ENCODE measurements at places on chromosomes 3 and 15.

DNA sequence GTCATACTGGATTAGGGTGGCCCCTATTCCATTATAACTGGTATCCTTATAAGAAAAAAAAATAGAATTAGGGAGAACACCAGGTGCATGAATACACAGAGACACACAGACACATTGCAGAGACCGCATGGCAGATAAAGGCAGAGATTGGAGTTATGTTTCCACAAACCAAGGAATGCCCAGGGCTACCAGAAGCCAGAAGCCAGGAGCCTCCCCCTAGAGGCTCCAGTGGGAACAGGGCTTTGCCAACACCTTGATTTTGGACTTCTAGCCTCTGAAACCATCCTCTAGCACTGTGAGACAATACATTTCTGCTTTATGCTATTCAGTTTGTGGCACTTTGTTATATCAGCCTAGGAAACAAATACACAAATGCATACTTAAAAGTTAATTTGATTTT is 10.4 kb downstream of the GOLM2 start:
- DNase-seq, result peak; percentile 75

- DNase-seq, result no peak
Observed at GRCh38 chr3:134059035-134059601, 29.4 kb upstream of the SLCO2A1 start.

DNA sequence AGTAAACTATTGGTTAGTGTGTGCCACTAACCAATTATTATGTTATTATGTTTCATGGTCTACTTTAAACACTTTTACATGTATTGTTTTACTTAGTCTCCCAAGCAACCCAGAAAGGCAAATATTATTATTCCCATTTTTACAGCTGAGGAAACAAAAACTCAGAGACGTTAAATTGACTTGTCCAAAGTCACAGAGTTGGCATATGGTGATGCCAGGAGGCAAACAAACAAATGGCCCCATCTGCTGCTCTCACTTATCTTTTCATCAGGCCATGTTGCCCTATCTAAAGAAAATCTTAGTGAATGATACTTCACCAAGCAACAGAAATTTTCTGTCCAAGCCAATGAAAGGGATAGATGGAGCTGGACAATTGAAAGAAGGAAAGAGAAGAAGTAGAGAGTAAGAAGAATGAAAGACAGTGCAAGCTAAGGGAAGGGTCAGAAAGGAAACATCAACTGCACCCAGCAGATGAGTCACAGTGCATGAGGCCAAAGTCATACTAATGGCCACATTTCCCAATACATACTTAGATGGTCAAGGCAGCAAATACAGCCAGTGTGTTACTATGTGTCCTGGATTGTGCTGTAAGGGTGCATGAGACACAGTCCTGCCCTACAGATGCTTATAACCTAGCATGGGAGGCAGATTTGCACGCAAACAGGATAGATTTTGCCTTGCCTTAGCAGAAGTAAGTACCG is 266.9 kb downstream of the KCNMB2 start:
- DNase-seq, result no peak

DNA sequence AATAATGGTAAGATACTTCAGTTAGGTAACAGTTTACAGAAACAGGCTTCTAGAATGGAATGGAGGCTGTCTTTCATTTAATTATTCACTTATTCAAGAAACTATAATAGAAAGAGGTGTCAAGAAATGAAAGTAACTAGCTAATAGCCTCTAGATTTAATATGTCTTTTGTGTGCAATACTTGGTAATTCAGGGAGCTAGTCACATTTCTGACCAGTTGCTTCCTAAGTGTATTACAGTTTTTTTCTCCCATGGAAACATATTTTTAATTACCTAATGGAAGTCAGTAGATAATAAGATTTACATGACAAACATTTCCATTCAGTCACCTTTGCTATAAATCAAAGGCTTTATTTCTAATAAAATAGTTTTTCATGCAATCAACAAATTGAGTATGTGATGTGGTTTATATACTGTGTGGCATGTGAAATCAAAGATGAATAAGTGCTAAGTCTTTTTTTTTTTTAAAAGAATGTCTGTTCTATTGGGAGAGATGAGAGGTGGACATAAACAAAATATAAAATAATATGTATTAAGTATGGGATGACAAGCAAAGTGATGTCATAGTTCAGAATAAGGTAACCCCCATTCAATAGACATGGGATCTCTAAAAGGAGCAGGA is 985.7 kb downstream of the SQOR start:
- no peak for DNase-seq

DNA sequence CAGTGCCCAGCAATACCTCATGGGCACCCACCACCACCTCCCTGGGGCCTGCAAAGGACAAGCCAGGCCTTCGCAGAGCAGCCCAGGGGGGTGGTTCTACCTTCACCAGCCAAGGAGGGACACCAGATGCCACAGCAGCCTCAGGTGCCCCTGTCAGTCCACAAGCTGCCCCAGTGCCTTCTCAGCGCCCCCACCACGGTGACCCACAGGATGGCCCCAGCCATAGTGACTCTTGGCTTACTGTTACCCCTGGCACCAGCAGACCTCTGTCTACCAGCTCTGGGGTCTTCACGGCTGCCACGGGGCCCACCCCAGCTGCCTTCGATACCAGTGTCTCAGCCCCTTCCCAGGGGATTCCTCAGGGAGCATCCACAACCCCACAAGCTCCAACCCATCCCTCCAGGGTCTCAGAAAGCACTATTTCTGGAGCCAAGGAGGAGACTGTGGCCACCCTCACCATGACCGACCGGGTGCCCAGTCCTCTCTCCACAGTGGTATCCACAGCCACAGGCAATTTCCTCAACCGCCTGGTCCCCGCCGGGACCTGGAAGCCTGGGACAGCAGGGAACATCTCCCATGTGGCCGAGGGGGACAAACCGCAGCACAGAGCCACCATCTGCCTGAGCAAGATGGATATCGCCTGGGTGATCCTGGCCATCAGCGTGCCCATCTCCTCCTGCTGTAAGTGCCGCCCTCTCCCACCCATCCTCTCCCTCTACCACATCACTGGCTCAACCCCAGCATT is 19.2 kb upstream of the BFSP2 start:
- DNase-seq, result no peak

DNA sequence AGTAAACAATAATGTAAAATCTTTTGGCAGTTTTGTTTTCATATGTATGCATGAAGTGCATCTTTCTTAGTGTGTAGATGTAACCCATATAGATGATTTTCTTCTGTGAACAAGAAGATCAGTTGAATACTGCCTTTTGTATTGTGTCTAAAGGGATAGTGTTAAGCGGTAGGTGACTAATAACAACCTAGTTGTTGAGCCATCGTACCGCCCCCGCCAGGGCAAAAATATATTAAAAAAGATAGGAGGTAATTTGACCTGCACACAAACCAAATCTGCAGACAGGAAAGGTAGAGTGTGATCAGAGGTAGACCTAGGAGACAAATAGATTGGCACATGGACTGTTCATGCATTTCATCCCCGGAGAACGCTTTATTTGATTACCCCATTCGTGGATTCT is 3.3 kb upstream of the GMNC start:
- no peak for DNase-seq

- DNase-seq, result no peak
Observed at GRCh38 chr15:85424154-85424553, 43.8 kb downstream of the AKAP13 start.

- no peak for DNase-seq
Observed at GRCh38 chr15:95486224-95486623, 844.3 kb upstream of the NR2F2 start.

GRCh38 chr15:91338766-91339165 is 238.7 kb downstream of the SV2B start:
- DNase-seq, result peak; percentile 30

DNA sequence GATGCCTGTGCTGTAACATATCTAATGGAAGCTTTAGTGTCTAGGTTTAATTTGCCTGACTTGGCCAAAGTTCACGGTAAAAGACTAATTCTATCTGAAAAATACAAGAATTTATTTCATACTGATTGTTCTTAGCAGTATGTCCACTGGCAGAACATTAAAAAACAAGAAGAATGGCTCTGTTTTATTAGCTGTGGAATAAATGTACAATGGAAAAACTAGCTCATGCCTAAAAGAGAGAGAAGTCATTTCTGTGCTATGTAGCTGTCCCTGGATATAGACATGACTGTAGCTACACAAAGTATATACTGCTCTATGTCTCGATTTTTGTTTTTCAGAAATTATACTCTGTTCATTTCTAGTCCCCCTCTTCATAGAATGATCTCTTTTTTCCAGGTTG is 13.9 kb upstream of the VGLL3 start:
- no peak for DNase-seq

GRCh38 chr3:109685084-109686079 is 348.0 kb upstream of the DPPA4 start:
- DNase-seq, result peak; percentile 85

DNA sequence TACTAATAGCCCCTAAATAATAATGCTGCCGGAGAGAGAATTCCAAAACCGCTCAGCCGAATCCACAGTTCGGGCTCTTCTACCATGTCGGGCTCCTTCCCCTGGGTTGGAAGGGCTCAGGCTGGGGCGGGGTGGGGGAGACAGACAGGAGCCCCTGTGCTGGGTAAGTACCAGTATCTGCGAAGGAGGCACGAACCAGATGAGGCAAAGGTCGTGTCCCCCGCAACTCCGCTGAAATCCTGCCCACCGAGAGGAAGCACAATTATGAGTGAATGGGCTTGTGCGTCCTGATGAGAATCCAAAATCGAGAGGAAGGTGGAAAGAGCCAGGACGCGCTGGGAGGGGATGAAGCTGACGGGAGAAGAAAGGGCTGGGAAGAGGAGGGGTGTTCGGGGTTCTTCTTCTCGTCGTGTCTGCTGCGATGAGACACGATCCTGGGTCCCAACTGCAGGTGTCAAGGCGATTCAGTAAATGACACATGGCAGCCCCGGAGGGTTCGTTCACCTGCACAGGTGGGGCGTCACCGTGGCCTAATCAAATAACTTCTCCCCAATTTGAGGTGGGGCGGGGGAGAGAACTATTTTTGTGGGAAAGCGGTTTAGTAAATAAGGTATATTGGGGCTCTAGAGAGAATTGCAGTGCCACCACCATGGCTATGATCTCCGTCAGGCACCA is 707 bp upstream of the FAM81A start:
- no peak for DNase-seq

GRCh38 chr3:81472600-81473362 is 288.7 kb downstream of the GBE1 start:
- DNase-seq, result no peak

DNA sequence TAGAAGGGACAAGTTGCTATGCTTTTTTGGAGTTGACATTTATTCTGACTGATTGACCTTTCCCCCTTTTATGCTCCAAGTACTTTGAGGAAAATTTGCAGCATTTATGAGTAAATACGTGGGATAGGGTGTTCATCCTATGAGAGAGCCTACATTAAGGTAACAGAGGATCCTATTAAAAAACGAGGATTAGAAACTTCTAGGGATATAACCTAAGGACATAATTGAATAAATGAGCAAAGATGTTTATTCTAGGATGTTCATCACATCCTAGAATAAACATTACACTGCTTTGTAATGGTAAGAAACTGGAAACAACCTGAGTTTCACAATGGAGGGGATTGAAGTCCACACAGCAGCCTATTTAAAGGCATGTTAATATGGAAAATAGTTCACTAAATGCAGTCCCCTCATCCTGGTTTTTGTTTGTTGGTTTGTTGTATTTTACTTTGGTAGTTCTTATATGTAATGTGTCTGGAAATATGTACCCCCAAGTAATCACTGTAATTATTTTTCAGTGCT is 23.9 kb upstream of the CLEC3B start:
- no peak for DNase-seq

DNA sequence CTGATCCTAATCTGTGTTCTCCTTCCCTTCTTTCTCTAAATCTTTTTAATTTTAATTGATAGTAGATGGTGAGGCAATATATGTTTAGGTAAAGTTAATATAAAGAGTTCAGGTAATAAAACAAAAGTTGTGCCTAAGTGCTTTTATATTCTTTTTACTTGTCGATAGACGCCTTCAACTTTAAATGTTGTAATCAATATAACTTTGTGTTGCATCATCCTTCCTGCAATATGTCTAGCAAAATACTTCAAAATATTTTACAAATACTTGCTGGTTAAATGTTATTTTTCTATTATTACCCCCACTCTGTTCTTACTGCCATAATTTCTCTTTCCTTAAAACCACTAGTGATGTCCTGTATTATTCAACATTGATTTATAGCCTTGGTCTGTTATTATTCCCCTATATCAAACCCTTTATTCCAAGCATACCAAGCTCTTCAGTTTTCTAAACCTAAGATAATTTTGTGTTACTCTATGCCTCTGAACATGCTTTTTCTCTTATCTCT is 92.4 kb downstream of the NAALADL2 start:
- no peak for DNase-seq

GRCh38 chr15:29699791-29700190 is 122.5 kb downstream of the TJP1 start:
- no peak for DNase-seq

DNA sequence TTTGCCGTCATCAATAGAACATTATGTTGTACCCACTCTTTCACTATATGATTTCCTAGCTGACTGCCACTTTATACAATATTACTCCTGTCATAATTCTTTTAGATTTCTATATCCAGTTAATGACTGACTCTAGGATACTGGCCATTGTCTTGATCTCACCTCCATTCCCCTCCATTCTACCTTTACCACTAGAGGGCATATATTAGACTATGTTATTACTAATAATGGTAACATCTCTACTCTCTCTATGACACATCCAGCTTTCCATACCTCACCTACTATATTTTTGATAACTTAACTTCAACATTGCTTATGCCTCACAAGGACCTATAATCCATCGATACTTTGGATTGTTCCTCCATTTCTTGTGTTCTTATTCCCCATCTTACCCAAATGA is 31.4 kb upstream of the POU1F1 start:
- DNase-seq, result no peak

GRCh38 chr3:10523561-10523960 is 18.2 kb upstream of the ATP2B2 start:
- no peak for DNase-seq

- no peak for DNase-seq
Observed at GRCh38 chr3:148736086-148736485, 38.4 kb downstream of the AGTR1 start.

- DNase-seq, result peak; percentile 90
Observed at GRCh38 chr15:49145651-49146609, 9.5 kb downstream of the COPS2 start.

GRCh38 chr15:60320365-60320764 is 77.4 kb downstream of the ANXA2 start:
- no peak for DNase-seq

DNA sequence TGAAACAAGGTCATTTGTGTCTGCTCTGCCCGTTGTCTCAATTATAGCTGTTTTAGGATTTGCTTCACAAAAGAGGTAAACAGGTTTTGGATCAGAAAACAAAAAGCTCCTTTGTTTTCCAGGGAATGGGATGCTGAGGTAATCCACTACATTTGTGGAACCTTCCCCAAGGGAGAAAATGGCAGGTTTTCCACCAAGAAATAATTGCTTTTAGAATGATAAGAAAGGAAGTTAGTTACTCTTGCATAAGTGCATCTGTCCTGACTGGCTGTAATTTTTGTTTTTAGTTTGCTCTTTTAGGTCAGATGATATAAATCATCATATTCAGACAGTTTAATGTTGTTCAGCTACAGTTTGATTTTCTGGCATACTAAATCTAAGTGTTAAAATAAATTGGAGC is 198.5 kb upstream of the COL8A1 start:
- DNase-seq, result no peak
